T-helper 2 cell treated with Interferon-gamma antibody and Interleukin-4, amounts not matched to agents 5 μg/mL and 100 μg/mL, for 36 hours (primary cell): ENCODE measurements at places on chromosomes 13 and 19.
A peak's percentile ranks its signal among the peaks of the same experiment; 100 is the strongest.

- no peak for DNase-seq
Observed at GRCh38 chr13:111919849-111920248, 147.1 kb upstream of the SOX1 start.

- no peak for DNase-seq
Observed at GRCh38 chr13:27789495-27790303, 2.6 kb upstream of the GSX1 start.

- no peak for DNase-seq
Observed at GRCh38 chr19:35023428-35023827, 6.8 kb upstream of the SCN1B start.

DNA sequence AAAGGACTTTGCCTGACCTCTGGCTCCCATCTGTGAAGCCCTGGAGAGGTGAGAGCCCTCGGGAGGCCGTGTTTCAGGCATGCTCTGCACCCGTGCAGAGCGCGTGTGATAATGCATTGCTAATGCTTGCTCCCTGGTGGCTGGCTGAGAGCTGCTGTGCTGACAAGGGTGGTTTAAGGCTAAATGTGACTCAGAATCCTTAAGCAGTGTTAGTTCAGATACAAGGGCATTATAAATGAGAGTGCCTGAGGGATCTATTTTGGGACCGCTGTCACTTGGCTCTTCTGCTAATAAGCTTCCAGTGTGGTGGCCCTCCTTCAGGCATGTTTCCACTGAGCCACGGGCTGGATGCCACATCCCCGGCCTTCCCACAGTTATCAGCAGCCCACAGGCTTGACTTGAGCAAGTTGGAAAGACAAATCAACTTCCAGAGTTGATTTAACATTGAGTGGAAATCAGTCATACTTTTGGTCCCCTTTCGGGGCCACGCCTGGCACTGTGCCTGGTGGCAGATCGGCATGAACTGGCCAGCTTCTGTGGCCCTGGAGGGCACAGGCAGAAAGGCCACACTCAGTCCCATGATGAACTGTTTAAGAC lies 17.0 kb downstream of the ALOX5AP start:
- no peak for DNase-seq

GRCh38 chr19:5022066-5022860 lies 53.4 kb downstream of the KDM4B start:
- no peak for DNase-seq

GRCh38 chr13:74452176-74452575 lies 318.0 kb upstream of the KLF12 start:
- no peak for DNase-seq

DNA sequence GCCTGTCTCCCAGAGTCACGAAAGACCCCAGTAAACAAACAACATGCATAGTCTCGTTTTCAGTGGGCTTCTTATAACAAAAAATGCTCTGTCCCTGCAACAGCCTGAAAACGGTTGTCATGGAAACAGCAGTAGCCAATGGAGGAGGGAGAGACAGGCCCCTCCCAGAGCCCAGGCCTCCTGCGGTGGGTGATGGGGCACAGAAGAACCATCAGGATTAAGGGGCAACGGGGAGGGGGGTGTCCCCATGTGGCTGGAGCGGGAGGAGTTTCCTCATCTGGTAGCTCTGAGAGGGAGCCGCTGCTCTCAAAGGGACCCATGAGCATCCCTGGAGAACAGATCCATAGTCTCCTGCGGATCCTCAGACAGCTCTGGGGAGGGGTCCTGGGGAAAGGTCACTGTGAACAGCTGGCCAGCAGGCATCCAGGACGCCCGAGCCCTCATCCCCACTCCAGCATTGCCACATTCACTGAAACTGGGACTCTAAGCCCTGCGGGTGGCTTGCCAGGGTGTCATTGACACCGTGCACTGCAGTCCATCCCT lies 37.5 kb upstream of the PNMA8B start:
- no peak for DNase-seq

GRCh38 chr13:42181381-42181953 lies 90.5 kb upstream of the AKAP11 start:
- no peak for DNase-seq

- peak; percentile 69 for DNase-seq
Observed at GRCh38 chr19:53865918-53866864, 1.5 kb upstream of the MYADM start.

DNA sequence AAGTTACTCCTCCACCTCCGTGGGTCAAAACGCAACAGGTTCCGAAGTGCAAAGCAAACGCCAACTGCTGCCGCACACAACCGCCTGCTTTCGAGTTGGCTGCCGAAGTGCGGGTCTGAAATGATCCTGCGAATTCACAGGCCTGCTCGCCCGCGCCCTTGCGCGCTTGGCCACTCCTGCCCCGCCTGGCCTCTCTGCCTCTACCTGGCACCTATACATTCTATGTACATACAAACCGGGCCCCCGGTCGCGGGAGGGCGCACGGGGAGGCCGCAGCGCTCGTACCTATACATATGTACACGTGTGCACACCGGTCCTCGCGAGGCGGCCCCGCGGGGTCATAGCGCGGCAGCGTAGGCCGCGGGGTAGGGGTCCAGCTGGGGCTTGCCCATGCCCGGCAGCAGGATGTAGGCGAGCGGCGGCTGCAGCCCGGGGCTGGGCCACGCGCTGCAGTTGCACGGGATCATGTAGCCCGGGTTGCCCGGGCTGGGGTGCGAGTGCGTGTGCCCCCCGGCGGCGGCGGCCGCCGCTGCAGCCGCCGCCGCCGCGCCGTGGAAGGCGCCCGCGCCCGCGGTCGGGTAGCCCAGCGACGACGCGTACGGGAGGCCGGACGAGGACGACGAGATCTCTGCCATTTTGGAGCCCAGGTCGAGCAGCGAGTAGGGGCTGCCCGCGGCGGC lies 1.3 kb downstream of the SOX21 start:
- peak; percentile 10 for DNase-seq

DNA sequence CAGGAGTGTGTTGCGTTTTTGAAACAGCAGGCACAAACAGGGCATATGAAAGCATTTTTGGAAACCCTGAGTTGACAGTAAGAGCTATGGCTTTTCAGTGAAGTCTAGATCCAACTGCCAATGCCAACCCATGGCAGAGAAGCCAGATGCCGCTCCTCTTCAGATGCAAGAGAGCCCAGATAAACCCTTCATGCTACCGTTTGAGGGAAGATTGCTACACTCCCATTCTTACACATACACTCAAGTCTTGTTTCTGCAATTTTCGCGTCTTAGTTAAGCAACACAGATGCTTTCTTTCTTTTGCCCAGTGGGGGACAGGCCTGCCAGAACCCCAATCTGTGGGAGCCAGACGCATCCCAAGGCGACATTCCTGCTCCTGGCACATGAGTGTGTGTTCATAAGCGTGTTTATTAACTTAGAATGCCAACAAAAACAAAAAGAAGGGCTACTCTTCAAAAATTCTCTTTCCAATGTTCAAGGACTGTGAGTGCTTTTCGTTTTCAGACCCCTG lies 10.4 kb downstream of the BORCS8 start:
- no peak for DNase-seq

GRCh38 chr19:732148-733069 lies 18.5 kb upstream of the MISP start:
- no peak for DNase-seq

DNA sequence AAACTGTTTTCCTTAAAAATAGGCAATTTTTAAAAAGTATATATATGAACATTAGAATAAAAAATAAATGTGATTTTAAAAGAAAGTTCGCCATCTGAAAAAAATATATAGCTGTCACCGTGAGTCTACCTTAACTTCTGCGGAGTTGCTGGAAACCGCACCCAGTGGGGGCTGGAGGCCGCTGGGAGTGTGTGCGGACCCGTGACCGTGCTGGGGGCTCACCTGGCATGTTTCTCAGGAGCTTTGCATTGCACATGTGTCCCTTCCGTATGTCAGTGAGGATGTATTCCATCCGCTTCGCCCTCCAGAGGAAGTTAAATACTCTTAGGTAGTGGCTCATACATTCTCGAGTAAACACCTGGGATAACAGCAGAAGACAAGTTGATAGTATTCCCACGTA lies 71.7 kb downstream of the TUBGCP3 start:
- no peak for DNase-seq

- DNase-seq = no peak
Observed at GRCh38 chr19:52494518-52494917, 33.0 kb upstream of the ZNF808 start.

DNA sequence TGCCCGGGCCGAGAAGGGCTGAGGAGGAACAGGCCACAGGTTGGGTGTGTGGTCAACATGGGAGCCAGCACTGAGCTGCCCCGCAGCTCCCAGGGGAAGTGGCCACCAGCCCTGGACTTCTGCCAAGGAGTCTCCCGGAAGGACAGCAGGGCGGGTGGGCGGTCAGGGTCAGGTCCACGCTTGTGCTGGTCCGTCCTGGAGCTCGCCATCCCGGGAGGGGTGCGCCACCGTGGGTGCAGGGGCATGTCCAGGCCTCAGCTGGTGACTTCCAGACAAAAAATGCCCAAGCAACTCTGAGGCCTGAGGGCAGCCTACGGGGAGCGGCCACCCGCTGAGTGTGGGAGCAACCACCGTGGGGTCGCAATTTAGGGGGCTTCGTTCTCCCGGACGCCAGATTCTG lies 21.4 kb upstream of the SLC15A1 start:
- DNase-seq = no peak

DNA sequence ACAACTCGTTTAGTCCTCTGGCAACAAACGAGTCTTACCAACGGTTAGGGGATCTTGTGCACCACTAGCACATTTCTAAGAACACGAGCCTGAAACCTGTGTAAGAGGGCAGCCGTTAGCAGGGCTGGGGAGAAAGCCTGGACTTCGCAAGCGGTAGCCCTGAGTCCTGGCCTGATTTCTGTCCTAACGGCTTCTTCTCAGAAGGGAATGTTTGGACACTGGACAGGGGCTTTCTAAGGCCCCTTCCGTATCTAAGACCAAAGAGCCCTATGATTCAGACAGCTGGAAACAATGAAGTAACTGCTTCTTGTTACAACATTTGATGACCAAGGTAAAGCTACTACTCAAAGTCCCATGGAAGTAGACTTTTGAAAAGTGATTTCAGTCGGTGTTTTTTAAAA lies 2.2 kb downstream of the ANKRD10 start:
- no peak for DNase-seq

GRCh38 chr19:23716792-23717191 lies 29.8 kb upstream of the ZNF675 start:
- no peak for DNase-seq

DNA sequence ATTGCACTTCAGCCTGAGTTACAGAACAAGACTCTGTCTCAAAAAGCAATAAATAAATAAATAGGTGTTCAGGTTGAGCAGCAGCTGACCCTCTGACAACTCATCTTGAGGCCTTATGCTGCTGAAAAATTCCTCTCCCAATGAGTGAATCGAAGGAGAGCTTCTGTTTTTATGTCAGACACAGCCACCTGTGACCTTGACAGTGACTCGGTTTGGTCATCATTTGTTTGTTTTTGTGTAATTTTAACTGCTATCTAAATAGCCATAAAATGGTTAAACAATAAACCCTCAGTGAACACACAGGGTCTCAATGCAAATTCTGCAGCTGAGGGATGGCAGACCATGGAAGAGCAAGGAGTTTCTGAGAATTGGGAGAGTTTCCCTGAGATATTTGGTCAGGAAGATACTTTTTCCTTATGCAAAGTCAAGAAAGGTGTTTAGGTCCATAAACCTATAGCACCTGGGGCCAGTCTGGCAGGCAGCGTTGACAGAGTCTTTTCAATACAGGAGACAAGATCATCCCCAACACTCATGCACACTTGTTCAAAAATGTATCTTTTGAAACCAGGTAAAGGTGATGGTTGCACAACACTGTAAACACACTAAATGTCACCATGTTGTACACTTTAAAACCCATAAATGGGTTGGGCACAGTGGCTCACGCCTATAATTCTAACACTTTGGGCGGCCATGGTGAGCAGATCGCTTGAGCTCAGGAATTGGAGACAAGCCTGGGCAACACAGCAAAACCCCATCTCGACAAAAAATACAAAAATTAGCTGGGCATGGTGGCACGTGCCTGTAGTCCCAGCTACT lies 16.6 kb upstream of the SLC25A30 start:
- no peak for DNase-seq

GRCh38 chr19:9947441-9947840 lies 11.1 kb upstream of the OLFM2 start:
- no peak for DNase-seq

- no peak for DNase-seq
Observed at GRCh38 chr19:681029-682019, 5.1 kb downstream of the FSTL3 start.

DNA sequence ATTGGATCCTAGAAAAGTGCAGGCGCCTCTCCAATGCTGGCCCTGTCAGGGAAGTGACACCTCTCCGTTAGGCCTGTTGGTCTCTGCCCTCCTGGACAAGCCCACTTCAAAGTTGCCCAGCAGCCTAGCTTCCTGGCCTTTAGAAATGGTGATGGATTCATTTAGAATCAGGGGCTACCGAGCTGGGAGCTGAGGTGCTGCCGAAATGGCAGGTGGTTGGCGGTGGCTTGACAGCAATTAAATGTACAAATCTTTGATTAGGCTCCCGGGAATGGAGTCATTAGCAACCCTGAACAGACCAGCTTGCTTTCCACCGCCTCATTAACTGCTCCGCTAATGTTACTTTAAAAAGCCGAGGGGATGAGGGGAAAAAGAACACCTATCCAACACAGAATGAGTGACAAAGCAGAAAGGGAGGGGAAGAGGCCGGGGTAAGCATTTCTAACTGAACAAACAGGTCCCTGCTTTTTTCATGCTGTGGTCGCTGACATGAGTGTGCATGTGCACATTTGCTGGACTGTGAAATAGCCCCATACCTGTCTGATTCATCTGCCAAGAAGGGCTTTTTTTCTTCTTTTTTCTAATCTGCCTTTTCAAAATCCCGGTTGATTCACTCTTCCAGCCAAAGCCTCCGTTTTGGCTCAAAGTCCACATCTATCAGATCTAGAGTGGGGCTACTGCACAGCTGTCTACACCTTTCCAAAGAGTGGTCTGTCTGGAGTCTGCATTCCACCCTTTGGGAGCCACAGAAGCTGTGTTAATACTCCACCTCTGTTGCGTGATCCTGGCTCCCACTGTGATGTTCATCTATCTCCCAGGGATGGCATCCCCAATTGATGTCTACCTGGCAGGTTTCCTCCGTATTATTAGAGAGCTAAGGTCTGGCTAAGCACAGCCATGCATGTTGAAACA lies 431.9 kb downstream of the COG6 start:
- no peak for DNase-seq

DNA sequence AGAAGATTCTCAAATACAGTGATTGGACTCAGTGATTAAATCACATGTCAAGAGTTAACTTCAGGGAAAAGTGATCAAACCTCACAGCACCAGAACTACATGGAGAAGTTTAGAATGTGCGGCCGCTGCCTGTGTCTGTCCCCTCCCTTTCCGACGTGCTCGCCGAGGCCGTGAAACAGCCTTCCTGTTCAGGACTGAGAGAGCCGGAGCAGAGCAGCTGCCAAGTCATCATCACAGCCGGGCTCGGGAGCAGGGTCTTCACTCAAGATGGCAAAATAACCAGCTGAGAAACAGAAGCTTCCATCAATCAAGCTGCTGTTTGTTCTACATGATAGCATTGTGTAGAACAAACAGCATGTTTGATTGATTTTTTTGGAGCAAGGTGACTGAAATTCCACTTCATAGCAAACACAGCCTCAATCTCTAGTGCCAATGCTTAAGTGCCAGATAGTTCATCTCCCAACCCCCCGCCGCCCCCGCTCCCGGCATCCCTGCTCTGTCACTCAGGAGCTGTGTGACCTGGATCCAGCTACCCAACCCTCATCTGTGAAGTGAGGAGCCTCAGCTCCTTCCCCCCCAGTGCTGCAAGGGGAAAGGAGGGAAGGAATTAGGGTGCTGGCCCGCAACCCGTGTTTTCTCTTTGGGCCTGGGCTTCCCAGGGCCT lies 70.6 kb downstream of the HSPH1 start:
- DNase-seq = no peak

- no peak for DNase-seq
Observed at GRCh38 chr13:75855847-75856246, 219.7 kb downstream of the LMO7 start.
